ENCODE measurements at places on chromosomes 7 and 10.

DNA sequence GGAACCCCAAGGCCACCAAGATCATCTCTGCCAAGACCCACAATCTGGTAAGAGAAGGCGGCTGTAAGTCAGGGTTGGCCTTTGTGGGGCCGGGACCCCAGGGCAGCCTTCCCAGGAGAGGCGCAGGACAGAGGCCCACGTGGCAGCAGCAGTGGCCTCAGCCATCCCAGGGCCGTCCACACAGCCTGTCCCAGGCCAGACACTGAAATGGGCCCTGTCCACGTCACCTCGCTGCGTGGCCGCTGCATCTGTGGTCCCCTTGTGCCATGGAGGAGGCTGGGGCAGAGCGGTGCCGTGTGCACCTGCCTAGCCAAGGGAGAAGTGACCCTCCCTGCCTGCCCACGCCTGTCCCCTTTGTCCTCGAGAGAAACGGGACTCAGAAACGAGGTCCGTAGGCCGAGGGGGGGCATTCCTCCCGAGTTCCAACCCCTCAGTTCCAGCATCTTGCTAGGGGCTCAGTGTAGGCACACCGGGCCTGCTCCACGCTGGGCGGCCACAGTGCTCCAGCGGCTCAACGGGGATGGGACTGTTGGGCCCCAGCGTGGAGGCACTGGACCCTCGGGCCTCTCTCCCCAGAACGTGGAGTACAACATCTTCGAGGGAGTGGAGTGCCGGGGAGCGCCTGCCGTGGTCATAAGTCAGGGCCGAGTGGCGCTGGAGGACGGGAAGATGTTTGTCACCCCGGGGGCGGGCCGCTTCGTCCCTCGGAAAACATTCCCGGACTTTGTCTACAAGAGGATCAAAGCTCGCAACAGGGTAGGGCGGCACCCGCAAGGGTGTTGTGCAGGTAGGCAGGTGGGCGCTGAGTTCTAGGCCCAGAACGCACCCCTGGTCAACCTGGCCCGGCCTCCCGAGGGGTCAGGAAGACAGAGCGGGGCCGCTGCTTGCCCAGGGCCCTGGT is 15.6 kb downstream of the DPYSL4 start:
- no peak for DNase-seq

GRCh38 chr10:101095550-101096213 is 33.9 kb downstream of the KAZALD1 start:
- DNase-seq = no peak

DNA sequence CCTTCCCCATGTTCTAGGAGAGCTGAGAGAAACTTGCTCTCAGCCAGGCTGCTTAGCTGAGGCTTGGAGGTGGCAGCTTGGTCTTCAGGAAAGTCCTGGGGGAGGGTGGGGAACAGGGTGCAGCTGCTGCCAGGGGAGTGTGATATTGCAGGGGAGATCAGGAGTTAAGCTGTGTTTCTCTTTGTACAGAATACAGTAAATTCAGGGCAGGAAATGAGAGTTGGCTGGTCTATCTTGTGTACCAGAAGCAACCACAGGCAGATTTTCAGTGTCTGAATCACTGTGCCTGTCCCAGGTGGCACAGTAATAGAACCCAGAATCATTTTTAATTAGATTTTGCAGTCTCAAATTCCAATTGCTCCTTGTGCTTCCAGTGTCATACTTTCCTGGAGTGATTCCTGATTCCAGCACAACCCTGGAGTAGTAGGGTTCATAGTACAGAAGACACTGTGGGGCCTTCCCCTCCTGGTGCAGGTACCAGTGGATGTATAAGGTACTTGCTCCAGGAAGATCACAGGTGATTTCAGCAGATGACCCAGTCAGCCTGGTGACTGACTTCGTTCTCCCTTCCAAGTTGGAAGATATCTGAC is 94.0 kb upstream of the TARP start:
- no peak for DNase-seq

GRCh38 chr7:917255-918117 is 37.0 kb downstream of the ADAP1 start:
- no peak for DNase-seq

DNA sequence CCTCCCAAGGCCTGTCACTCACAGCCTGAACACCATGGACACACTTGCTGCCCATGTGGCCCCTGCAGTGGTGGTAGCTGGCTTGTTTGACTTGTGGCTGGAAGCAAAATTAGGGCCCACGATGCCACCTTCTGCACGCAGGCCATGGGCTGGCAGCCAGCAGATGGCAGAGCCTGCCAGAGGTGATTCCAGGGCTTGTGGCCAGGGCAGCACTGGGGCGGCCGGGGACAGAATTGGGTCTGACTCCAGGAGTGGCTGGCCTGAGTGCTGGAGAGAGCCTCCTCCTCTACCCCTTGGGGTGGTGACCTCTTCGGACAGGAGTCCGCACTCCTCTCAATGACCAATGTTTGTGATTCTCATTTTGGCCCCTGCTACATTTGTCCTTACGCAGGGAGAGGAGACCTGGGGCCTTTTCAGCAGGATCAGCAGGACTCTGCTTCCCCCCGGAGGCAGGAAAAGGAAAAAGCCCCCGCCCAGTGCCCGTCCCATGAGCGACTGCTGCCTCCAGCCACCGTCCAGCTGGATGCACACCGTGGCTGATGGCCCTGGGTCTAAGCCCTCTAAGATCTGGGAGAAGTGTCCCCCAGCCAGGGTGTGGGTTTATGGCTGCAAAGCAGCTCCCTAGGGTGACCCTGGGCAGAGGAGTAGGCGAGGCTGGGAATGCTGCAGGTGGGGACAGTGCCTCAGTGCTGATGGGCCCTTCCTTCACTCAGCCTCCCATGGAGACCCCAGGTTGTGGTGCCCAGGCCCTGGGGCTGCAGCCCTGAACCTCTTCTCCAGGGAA is 26.5 kb downstream of the DNAJB12 start:
- DNase-seq = no peak

DNA sequence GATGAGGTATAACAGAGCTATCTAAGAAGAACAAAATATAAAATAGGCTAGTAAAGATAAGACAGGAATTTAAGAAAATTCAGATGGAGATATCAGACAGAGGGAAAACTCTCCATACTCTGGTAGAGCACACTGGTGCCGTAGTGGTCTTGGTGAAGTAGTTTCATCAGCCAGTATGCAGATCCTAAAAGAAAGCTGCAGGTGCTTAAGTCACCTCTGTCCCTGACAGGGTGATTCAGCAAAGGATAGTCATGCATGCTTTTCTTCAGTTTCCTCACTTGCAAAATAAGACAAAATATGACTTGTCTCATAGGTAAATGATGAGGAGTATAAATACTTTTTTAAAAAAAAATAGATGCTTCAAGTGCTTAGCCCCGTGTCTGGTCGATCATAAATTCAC is 794.9 kb downstream of the TNS3 start:
- DNase-seq = no peak

GRCh38 chr10:34179280-34179679 is 635.8 kb downstream of the PARD3 start:
- DNase-seq = no peak

DNA sequence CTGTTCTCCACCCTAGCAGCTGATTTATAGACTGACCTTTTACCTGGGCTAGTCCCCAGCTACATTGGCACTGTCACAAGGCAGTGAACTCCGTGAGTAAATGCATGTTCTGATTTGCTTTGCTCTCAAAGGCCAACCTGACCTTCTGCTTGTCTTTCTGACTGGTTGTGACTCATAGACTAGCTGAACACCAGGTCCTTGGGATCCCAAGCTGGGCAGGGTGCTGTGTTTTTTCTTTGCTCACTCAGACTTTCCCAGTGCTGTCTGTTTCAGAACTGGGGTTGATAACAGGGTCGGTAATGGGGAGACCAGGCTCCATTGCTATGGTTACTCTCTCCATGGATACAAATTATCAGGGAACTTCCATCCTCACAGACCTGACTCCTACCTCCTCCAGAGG is 35.0 kb downstream of the EVX1 start:
- DNase-seq = no peak
